ENCODE measurements at places on chromosomes 11 and 22.

DNA sequence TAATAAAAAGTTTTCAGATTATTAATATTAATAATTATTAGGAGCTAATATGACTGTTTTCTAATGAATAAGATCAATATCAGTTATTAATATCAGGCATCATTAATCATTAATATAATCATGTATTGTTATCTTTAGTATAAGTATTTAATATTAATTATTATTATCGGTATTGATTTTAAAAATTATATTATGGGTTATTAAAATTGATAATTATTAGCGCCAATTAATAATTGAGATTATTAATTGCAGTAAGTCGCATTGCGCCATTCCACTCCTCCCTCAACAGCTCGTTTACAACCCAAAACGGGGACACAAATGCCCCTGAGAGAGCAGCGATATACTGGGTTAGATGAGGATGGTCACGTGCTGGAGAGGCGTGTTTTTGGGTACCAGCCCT lies 20.2 kb downstream of the XNDC1N start:
- no peak for DNase-seq

DNA sequence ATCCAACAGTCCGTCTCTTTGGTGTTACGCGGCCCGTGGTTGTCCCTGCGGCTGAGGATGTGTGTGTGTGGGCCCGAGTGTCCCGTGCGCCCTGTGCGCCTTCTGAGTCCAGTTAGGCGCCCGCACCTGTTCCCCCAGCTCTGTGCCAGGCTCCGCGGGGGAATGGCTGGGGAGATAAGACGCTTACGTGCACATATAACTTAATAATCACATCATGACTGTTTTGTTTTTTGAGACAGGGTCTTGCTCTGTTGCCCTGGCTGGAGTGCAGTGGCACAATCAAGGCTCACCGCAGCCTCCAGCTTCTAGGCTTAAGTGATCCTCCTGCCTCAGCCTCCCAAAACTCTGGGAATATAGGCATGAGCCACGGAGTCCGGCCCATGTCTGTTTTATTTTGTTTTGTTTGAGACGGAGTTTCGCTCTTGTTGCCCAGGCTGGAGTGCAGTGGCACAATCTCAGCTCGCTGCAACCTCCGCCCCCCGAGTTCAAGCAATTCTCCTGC lies 817 bp downstream of the ARL2 start:
- DNase-seq, result no peak

DNA sequence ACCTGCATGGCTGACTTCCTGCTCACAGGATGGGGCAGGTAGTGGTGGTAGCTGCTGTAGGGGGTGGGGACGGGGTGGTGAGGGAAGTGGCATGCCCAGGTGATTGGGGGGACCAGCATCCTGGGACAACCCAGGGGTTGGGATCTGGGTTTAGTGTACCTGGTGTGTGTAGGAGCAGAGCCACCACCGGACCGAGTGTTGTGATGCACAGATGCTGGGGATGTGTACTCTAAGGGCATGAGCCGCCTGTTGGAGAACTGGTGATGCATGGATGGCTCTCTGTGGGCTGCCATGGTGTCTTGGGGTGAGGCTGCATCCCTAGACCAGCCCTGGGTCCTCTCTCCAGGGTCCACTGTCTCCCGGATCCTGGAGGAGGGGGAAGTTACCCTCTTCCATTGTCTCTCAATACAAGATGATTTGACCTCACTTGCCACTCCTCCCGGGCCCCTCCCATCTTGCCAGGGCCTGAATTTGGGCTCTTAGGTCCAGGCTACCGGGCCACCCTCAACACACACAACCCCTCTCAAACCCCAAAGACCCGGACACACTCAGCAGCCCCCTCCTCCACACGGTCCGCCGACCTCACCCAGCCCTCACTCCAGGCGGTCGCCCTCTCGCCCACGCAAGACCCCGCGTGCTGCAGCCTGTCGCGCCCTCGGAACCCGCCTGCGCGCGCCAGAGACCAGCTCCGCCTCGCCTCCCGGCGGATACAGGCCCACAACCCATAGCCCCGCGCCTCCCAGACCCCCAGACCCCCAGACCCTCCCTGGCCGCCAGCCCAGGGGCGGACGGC lies 619 bp downstream of the LRRC75B start:
- no peak for DNase-seq

DNA sequence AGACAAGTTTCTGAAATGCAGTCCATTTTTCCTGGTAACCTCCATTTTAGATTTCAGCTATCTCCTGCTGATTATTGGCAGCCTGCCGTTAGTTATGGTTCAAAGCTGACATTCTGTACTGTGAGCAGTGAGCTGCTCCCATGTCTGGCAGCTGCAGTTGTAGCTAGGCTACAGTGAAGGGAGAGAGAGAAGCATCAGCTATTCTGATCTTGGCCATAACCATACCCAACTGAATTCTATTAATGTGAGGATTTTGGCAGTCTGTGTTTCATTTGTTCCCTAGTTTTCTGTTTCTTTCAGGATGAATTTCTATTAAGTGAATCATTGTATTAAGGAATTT lies 33.4 kb downstream of the SIK2 start:
- DNase-seq, result no peak

- DNase-seq, result no peak
These were observed 445.1 kb upstream of the ISX start for GRCh38 chr22:34620832-34621231.

- DNase-seq, result no peak
These were observed 9.7 kb downstream of the TEAD1 start for GRCh38 chr11:12683874-12684273.

DNA sequence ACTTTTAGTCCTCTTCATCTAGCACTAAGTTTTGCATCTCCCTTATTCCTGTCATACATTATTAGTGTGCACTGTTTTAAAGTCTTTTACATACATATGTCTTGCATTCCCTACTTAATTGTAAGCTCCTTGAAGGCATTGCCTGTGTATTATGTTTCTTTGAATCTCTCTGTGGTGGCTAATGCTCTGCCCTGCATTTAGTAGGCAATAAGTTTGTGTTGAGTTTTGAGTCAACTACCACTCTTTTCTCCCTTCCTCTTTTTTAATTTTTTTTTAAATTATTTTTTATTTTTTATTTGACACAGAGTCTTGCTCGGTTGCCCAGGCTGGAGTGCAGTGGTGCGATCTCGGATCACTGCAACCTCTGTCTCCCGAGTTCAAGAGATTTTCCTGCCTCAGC lies 78.9 kb downstream of the ZBTB16 start:
- DNase-seq, result no peak

- DNase-seq, result no peak
These were observed 14.2 kb downstream of the SCYL1 start for GRCh38 chr11:65538915-65539743.

DNA sequence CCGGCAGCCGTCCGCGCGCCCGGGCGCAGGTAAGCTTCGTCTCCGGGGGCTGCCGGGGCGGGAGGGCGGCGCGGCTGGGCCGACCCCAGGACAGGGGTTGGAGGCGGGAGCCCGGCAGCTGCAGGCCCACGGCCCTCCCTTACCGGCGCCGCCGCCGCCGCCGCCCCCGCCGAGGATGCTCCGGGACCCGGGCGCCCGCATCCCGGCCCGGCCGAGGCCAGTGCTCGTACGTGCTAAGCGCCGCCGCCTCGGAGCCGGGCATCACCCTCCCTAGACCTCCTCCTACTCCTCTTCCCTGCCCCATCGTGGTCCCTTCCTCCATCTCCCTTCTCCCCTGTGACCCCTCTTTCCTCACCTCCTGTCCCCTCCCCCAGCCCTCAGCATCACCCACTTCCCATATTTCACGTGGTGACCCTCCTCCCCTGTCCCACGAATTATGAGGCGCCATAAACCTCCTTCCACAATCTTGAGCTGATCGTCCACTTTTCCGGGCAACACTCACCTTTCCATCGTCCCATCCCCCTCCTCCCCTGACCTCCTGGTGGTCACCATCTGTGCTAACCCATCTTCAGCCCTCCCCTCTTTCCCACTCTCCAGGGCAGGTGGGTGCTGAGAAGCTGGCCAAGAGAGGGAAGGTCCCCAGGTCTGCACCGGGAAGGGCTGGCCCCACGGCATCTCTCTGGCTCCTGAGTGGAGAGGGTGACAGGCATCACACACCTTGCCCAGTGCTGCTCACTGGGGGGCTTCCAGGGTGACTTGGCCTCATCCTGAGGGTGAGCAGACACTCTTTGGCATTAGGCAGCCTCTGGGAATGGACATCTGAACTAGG lies 612 bp downstream of the ASPHD2 start:
- DNase-seq, result no peak

- peak; percentile 7 for DNase-seq
These were observed 739 bp downstream of the ZMAT5 start for GRCh38 chr22:29765905-29766631.

DNA sequence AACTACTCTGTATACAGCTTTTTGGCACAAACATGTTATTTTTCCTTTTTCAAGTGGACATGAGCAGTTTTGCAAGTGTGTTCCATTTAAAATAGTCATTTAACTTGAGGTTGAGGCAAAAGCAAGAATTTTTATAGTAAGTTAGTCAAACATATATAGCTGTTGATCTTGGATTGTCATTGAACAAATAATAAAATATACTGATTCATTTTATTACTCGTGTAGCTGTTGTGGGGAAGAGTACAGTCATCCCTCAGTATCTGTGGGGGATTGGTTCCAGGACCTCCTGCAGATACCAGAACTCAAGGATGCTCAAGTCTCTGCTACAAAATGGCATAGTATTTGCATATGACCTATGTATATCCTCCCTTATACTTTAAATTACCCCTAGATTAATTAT lies 45.3 kb downstream of the EXT2 start:
- no peak for DNase-seq

DNA sequence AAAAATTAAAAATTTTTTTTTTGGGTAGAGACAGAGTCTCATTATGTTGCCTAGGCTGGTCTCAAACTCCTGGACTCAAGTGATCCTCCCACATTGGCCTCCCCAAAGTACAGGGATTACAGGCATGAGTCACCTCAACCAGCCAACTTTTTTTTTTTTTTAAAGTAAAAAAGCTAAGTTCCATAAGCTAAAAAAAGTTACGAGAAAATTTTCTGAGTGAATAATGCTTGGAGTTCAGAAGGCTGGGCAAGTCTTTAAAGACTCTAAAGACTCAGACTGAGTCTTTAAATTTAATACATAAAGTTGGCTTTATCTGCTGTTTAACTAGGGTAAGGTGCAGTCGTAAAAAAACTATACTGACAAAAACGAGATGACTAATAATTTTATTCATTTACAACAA lies 5.6 kb downstream of the DDX6 start:
- no peak for DNase-seq

GRCh38 chr11:120065876-120066275 lies 72.0 kb downstream of the TRIM29 start:
- no peak for DNase-seq

- no peak for DNase-seq
These were observed 52.0 kb upstream of the PRSS23 start for GRCh38 chr11:86748296-86748695.

- DNase-seq, result no peak
These were observed 712.8 kb upstream of the CNTN5 start for GRCh38 chr11:98307827-98308491.

- DNase-seq, result no peak
These were observed 26.2 kb downstream of the EHF start for GRCh38 chr11:34647131-34647530.

DNA sequence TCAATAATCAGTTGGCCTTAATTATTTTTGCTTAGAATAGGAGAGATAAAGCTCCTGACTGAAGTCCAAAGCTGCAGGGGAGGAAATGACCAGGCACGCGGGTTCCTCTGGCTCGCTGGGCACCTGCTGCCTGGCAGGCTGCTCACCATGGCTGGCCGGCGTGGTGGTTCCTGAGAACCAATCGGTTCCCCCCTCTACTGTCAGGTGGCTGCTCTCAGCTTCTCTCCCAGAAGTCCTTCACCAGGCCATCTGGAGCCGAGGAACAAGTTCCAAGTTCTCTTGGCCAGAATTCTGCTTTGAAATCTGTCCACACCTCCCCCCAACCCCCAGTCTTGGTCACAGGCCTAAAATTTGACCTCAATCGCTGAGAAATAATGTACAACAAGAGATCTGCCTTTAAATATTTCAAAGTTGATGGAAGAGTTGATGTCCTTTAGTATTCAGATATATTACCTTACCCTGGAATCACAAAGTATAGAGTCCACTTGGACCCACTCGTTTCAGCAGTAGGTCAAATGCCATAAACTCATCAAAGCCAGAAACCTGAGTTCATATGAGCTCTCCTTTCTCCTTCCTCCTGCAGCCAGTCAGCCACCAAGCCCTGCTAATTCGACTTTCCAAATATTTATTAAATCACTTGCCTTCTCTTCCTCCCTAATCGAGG lies 25.2 kb downstream of the EXPH5 start:
- no peak for DNase-seq

- peak; percentile 77 for DNase-seq
These were observed 799 bp downstream of the CCDC88B start for GRCh38 chr11:64340671-64341335.

GRCh38 chr11:117396970-117397369 lies 69.3 kb downstream of the CEP164 start:
- no peak for DNase-seq

GRCh38 chr11:47869544-47870393 lies 21.6 kb upstream of the NUP160 start:
- DNase-seq, result no peak

DNA sequence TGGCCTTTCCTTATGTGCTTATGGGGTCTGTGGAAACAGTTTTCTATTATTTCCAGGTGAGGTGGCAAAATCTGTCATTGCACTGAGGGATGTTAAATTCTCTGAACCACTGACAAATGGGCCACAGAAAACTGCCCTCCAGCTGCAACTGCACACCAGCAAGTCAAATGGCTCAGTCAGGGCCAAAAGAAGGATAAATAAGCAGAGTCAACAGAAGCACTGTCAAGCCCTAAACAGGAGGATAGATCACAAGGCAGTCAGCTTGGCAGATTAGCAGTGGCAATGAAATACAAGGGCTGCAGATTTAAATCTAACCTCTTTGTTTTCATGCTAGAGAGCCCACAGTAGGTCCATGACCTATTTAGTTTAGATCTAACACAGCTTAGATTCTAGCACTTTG lies 435.6 kb downstream of the ETS1 start:
- no peak for DNase-seq

- no peak for DNase-seq
These were observed 6.9 kb upstream of the SORL1 start for GRCh38 chr11:121445071-121445768.

GRCh38 chr22:41091132-41092022 lies 1.0 kb upstream of the EP300 start:
- DNase-seq, result peak; percentile 99

DNA sequence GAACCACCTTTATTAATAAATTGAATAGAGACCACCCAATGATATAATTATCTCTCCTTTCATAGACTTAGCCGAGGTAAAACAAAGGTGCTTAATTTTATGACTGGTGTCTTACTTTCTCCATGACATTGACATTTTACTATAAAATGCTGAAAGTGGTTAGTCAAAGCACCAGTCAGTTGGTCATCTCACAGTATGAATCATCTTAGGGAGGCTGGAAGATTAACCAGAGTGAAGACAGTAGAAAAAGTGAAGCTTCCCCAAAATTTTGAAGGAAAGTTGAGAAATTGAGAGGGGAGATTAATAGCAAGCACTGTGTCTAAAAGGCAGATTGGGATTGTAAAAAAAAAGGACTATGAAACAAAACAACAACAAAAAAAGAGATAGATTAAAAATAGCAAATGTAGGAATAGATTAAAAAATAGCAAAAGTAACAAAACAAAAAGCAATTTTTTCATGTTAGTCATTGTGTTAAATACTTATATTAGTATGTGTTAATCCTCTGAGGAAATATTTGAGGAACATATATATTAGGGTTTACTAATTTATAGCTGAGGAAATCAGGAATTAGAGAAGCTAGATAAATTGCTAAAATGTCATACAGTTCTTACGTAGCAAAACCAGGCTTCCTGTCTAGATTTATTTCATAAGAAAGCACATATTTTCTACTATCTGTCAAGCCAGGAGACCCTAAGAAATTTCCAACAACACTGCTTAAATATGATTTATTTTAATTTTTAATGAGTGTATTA lies 557.3 kb upstream of the ANO5 start:
- DNase-seq, result no peak

- no peak for DNase-seq
These were observed 43.6 kb downstream of the TSPAN18 start for GRCh38 chr11:44770401-44770800.
